ENCODE measurements at places on chromosomes 2 and 18.

- DNase-seq: no peak
Observed at GRCh38 chr18:76338088-76338487, 157.0 kb downstream of the ZNF516 start.

GRCh38 chr2:229492034-229492433, 220.9 kb upstream of the PID1 start:
- no peak for DNase-seq

DNA sequence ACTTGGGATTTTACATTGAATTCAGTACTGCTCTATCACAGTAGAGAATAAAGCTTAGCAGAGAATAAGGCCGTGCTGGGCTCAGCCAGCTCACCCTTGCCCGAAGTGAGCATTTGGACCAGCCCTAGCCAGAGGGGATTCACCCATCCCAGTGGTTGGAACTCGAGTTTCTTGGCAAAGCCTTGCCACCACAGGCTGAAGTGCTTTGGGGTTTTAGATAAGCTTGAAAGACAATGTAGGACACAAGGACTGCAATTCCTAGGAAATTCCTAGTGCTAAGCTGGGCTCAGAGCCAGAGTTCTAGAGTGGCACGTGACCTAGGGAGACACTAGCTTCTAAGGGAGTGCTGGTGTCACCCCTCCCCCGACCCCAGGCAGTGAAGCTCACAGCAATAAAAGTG, 28.0 kb downstream of the SERPINB11 start:
- DNase-seq: no peak

DNA sequence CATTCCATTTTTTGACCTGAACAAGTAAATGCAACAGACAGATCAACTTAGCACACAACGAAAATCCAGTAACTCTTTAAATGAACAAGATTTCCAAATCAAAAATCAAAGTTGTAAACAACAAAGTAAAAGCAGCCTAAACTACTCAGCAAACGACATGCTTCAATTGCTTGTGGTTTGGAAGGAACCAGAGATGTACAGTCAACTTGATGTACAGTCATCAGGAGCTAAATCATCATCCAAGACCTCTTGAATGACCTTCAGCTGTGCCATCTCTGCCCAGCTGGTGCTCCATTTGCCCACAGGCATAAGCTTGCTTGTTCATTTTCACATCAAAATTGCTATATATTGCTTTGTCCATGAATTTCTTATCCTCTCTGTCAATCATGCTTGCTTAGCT, 109.8 kb downstream of the UPP2 start:
- no peak for DNase-seq

DNA sequence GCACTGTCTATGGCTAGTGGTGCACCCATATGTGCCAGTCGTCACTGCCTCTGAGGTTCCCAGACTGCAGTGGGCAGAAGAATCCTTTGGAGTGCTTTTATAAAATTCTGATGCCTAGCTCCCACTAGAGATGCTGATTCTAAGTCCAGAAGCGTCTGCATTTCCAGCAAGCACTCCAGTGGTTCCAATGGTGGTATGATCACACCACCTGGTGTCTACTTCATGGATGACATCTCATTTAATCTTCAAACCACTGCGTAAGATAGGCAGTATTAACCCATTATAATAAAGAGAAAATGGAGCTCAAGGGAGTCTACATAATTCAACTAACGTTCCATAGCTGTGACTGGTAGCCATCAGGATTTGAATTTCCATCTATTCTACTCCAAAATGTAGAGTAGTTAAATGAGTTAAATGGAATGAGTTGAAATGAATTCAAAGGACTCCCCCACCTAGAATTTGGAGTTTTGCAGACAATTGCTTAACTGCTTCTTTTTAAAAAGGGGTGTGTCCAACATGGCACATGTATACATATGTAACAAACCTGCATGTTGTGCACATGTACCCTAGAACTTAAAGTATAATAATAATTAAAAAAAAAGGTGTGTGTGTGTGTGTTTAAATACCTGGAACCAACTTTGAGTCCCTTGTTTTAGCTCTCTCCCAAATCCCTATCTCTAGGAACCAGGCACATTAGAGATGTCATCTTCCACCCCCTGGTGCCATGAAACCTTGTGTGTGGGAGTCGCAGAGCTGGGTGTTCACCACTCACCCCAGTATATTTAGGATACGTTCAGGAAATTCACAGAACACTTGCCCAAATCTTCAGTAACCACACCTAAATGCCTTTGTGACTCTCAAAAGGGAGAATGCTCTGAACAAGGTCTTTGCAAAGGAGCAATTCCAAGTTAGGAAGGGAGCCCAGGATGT, 14.1 kb downstream of the LAMA3 start:
- no peak for DNase-seq

DNA sequence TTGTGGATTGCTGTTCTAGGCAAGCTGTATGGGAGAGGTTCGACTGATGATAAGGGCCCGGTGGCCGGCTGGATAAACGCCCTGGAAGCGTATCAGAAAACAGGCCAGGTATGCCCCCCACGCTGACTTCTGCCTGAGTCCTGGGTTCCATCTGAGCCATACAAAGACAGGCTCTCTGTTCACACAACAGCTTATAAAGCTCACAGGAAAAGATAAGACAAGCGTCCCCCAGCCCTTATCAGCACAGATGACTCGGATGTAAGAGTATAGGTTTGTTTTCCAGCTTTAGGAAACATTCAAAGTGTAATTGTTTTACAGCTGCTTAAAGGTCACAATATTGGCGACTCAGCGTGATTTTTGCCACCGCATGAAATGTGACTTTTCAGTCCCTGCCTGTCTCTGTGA, 12.7 kb downstream of the CNDP2 start:
- no peak for DNase-seq

GRCh38 chr2:15263976-15264685, 297.0 kb downstream of the NBAS start:
- no peak for DNase-seq

- DNase-seq: no peak
Observed at GRCh38 chr2:207055257-207055656, 110.5 kb downstream of the KLF7 start.

DNA sequence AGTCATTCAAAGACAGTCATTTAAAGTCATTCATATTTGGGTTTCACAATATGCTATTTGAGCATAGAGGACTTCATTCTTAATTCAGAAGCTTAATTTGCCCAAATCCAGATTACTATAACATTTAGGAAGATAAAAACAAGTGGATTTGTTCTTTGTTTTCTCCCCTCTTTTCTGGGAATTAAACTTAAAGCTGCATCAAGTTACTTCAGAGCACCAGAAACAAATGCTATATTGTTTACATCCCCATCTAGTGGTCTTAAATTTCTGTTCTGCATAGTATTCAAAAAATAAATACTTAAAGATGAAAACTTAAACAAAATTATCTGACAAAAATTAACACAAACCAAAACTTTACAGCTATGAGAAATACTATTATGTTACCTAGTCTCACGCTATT, 34.7 kb upstream of the MARCHF7 start:
- no peak for DNase-seq

DNA sequence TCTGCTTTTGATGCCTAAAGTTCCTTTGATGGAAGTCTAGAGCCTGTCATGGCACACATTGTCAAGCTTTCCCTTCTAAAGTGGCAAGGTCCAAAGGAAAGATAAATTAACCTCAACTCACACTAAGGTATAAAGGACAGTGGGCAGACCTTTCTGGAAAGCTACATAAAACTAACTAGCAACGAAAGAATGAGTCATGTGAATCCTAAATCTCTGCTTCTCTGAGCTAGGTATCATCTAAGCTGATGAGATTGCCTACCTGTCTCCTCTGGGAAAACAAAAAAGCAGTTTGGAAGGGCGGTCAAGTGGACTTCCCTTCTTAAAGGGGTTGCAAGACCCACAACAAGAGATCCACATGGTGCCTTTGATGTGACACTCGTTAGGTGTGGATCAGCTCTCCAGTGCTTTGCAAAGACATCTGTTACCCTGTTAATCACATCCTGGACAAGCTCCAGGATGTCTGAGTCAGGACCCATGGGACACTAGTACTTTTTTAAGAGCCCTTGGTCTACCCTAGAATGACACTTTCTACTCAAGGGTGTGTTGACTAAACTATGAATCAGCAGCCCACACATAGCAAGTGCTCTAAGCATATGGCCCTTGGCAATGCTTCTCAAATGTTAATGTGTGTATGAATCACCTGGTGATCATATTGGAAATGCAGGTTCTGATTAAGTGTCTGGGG, 173.5 kb downstream of the ALK start:
- no peak for DNase-seq

DNA sequence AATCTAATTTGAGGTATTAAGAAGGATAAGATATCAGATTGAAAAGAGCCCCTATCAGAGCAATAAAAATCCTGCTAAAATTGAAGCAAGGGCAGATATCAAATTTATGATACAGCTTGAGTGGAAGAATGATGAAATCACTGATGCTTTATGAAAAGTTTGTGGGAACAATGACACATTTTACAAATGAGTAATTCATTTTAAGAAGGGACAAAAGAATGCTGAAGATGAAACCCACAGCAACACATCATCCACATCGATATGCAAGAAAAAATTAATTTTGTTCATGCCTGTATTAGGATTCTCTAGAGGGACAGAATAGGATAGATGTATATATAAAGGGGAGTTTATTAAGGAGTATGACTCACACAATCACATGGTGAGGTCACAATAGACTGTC, 355.6 kb upstream of the GYPC start:
- DNase-seq: no peak

- no peak for DNase-seq
Observed at GRCh38 chr2:65558743-65559142, 126.3 kb upstream of the SPRED2 start.

DNA sequence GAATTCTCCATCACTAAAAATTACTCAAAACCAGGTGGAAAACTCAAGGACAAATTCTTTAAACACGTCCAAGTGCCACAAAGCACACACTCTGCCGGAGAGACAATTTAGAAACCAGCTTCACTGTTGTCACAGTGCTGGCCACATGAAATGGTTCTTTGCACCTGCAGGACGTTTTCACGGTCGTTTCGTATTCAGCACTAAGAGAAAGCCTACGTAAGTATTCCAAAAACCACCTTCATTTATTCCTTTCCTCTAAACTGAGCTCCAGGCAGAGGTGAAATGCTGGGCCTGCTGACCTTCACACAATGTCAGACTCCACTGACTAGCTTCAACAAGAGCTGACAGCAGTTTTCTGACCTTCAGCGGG, 680 bp downstream of the ATP5F1A start:
- no peak for DNase-seq

DNA sequence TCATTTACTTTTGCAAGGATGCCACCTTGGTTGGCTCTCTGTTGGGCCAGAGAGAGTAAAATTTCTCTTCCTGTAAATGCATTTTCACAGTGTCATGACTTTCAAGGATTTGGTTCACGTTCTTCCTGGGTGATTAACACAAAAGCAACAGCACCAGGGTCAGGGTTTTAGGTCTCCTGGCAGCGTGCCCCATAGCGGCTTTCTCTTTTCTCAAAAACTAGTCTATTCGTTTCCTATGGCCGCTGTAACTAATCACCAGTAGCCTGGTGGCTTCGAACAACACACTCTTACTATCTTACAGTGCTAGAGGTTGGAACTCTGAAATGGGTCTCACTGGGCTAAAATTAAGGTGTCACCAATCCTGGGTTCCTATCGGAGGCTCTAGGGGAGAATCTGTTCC, 56.3 kb upstream of the ACMSD start:
- no peak for DNase-seq

DNA sequence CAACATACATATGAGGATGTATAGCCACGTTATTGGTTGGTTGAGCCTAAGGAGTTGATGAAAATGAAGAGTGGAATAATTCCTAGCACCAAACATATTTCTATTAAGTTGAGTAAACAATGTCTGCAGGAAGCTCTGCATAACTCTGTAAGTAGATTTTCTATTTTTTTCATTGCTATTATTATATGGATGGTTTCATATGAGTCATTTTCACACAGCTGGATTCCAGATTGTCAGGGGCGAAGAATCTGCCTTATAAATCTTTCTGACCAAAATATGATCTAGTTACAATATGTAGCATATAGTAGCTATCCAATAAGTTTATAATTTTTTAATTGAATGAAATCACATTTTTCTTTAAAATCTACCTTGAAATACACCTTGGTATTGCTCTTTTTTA, 468.0 kb upstream of the PKDCC start:
- no peak for DNase-seq

GRCh38 chr2:40654346-40654745, 202.5 kb upstream of the SLC8A1 start:
- DNase-seq: no peak

GRCh38 chr18:8413189-8413588, 196.0 kb upstream of the RAB12 start:
- no peak for DNase-seq

- no peak for DNase-seq
Observed at GRCh38 chr18:36380173-36380827, 82.8 kb downstream of the FHOD3 start.

GRCh38 chr2:132415915-132416722, 486 bp upstream of the GPR39 start:
- DNase-seq: no peak

- no peak for DNase-seq
Observed at GRCh38 chr2:41597680-41598079, 450.1 kb upstream of the PKDCC start.

GRCh38 chr2:128366713-128367511, 48.2 kb upstream of the HS6ST1 start:
- DNase-seq: no peak

- DNase-seq: no peak
Observed at GRCh38 chr2:174965992-174966744, 39.0 kb downstream of the CHN1 start.

- no peak for DNase-seq
Observed at GRCh38 chr2:231260442-231261208, 62.2 kb downstream of the ARMC9 start.

- DNase-seq: no peak
Observed at GRCh38 chr2:101844055-101844635, 146.6 kb downstream of the MAP4K4 start.
